ENCODE measurements at places on chromosomes 2 and 18.

DNA sequence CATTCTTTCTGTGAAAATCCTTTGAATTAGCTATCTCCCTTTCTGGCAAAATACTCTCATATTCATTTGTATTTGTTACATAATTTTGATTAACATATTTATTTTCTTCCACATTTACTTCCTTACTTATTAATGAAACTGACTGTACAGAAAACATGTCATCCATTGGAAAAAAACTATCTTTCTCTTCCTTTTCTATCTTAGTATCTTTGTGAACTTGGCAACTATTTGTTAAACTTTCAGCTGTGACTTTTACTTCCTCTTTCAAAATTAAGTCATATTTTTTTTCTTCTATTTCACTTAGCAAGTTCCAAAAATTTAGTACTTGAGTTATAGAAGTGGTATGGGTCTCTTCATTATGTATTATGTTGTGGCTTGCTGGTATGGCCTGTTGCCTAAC lies 2.6 kb downstream of the RAD51AP2 start:
- DNase-seq: no peak

- DNase-seq: peak; percentile 22
Observed at GRCh38 chr2:118185210-118186109, 97.2 kb downstream of the INSIG2 start.

GRCh38 chr2:57669570-57669969 lies 377.0 kb upstream of the VRK2 start:
- no peak for DNase-seq

DNA sequence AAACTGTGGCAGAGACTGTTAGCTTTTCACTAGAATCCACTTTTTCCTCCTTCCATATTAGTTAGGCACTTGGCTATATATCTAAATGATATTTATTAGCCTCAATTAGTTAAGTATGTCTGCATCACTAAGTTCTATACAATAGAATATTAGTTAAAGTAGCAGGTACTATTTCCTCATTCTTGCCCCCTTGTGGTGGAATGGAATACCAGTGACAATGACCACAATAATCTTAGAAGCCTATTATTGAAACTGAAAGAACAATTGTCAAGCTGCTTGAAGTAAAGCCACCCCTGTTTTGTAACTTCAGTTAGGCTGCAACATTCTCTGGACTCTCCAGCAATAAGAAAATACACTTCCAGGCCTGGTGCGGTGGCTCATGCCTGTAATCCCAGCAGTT lies 476.3 kb upstream of the VWC2L start:
- no peak for DNase-seq

GRCh38 chr2:195659114-195659513 lies 2.1 kb downstream of the SLC39A10 start:
- no peak for DNase-seq

DNA sequence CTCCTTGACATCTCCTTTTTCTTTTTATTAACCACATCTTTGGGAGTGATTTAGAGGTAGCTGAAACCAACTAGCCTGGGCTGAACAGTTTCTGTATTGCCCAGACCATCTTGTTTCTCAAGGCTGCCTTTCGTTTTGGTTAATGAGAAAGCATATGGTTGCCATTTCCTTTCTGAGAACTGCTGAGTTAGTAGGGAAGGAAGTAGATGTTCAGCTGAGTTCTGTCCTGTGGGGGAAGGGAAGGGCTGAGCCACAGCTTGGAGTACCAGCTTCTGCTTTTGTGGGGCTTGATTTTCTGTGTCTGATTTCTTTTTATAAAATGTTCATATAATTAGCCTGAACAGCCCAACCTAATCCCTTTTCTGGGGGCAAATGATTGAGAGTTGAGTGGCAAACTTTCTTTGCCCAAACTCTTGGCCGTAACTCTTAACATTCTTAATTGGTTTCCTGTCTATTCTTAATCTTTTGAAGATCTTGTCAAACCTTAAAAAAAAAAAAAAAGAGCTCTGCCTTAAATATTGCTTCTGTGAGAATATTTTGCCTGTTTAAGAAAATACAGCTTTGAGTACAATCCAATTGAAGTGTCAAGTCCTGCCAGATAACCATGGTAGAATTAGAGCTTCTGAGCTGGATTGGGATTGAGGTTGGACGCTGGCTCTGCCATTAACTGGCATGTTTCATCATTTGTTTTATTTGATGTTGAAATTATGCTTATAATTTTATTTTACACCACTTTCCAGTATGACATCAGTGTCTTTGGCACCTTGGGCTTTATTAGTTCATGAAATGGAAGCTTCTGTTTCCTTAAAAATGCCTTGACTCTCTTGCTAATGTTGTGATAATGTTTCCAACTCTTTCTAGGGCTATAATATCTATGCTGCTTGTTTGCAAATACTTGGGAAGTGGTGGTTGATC lies 1.9 kb upstream of the NABP1 start:
- DNase-seq: no peak
